Liver (tissue), 10 donors: ENCODE measurements at places on chromosomes 3 and 15.

- peaks cover 4% of the 10 kb centered on the region for H3K4me1 ChIP-seq
- no peaks in the 10 kb centered on the region for H3K36me3 ChIP-seq
- no peaks in the 10 kb centered on the region for H3K27me3 ChIP-seq
- DNase-seq = no peak
Measured at GRCh38 chr3:50470658-50471057, 32.8 kb downstream of the CACNA2D2 start.

GRCh38 chr3:33146791-33147445 is 33.1 kb downstream of the CRTAP start:
- no peak for DNase-seq
- no peaks in the 10 kb centered on the region for H3K27me3 ChIP-seq
- no peak overlapping the region for H3K27ac ChIP-seq
- H3K4me1 ChIP-seq = no peaks in the 10 kb centered on the region

- no peaks in the 10 kb centered on the region for H3K4me1 ChIP-seq
- no peaks in the 10 kb centered on the region for H3K27me3 ChIP-seq
Measured at GRCh38 chr15:85313339-85313738, 67.1 kb upstream of the AKAP13 start.

DNA sequence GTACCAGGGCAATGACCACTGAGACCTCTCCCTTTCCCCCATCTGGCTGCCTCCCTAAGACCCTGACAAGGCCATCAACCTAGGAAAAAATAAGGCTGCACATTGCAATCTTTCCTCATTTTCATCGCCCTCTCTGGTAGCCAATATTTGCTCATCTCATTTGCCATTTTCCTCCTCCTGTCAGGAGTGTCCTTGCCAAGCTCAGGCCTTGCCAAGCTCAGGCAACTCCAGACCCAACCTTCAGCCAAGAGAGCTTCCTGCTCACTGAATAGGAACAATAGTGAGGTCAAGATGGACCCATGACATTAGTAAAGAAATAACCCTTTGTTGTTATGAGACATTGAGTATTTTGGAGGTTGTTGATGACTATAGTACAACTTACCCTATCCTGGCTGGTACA is 380.3 kb downstream of the RSL24D1 start:
- no peaks in the 10 kb centered on the region for H3K4me1 ChIP-seq
- no peak for DNase-seq
- no peak overlapping the region for H3K4me3 ChIP-seq

GRCh38 chr3:29245441-29245840 is 35.4 kb upstream of the RBMS3 start:
- no peak for DNase-seq
- no peaks in the 10 kb centered on the region for H3K36me3 ChIP-seq
- no peaks in the 10 kb centered on the region for H3K27me3 ChIP-seq

DNA sequence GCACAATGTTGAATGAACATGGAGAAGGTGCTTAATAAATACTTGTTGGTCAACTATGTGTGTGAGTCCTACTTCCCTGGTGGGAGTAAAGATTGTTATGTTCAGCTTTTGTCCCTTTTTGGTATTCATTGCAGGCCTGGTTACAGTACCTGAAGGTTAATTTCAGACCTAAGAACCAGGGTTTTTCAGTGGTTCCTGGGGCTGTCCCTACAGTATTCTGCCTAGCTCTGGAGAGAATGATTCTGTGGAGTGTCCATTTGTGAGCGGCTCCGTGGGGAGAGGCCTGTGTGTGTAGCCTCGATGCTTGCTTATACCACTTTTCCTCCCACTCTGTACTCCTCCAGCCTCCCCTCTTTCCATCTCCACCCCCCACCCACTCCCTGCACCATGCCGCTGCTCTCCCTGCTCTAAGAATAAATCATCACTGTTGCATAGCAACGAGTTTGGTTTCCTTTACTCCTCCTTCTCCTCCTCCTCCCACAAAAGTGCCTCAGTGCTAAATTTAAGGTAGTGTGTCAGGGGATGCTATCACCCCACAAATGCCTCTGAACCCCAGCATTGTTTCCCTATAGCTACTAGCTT is 150.6 kb upstream of the ROPN1 start:
- H3K4me3 ChIP-seq = no peak overlapping the region
- no peaks in the 10 kb centered on the region for H3K27me3 ChIP-seq
- no peaks in the 10 kb centered on the region for H3K4me1 ChIP-seq
- H3K27ac ChIP-seq = no peak overlapping the region
- no peak for DNase-seq
